ENCODE measurements at places on chromosomes 2 and 18.

DNA sequence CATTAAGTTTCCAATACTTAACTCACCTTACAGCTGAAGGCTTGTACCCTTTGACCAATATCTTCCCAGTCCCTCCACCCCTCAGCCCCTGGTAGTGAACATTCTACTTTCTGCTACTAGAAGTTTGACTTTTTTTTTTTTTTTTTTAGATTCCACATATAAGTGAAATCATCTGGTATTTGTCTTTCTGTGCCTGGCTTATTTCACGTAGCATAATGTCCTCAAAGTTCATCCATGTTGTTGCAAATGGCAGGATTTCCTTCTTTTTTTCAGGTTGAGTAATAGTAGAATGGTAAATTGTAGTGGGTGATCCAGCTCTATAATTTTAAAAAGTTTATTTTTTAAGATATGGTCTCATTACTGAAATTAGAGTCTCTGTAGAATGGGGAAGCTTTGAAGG is 316.0 kb downstream of the MTX2 start:
- no peak for DNase-seq

- DNase-seq, result no peak
Measured at GRCh38 chr2:147006736-147007141, 838.1 kb upstream of the ACVR2A start.

GRCh38 chr2:98412751-98413458 is 31.8 kb upstream of the INPP4A start:
- DNase-seq, result peak; percentile 76

DNA sequence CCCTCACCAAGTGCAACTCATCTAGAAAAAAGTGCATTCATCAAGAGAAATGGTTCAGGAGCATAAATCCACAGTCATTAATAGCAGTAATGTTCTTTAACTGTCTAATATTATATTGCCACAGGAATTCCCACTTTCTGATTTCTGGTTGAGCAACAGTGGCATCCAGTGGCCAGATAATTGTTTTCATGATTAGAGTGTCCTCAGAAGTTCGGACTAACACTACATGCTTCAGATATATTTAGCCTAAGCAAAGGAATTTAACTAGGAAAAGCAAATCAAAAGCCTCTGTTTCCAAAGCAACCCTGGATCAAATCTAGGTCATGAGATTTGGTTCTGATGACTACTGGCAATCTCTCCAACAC is 9.8 kb upstream of the ERBB4 start:
- DNase-seq, result peak; percentile 14

DNA sequence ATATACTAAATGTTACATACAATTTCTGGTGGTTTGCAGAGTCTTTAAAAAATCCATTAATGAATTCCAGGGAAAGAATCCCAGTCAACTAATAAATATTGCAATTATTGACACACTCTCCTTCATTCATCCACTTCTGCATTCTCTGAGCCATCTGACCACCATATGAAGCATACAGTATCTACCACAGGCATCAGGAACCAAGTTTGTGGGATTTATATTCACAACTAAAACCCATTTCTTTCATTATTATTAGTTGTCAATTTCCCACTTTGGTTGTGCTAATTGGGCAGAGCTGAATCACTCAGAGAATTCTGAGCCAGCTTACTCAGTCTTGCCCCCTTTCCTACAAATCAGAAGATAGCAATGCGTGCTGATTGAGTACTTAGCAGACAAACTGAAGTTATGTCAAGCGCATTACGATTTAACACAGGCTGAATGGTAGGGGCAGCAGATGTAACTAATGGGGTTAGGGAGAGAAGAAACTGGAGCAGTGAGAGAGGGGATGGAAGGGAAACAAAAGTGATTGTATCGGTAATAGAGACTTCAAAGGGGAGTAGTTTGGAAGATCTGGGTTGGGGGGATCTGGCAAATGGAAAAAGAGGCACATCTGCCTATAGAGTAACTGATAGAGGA is 52.3 kb downstream of the ZEB2 start:
- no peak for DNase-seq

Data from Kasumi-1 (cell line).